ENCODE measurements at places on chromosomes 12 and 14. TPM values are rescaled to one million over a fixed set of nuclear protein-coding genes. Genes with fewer than 3 reads are reported as not detected.

DNA sequence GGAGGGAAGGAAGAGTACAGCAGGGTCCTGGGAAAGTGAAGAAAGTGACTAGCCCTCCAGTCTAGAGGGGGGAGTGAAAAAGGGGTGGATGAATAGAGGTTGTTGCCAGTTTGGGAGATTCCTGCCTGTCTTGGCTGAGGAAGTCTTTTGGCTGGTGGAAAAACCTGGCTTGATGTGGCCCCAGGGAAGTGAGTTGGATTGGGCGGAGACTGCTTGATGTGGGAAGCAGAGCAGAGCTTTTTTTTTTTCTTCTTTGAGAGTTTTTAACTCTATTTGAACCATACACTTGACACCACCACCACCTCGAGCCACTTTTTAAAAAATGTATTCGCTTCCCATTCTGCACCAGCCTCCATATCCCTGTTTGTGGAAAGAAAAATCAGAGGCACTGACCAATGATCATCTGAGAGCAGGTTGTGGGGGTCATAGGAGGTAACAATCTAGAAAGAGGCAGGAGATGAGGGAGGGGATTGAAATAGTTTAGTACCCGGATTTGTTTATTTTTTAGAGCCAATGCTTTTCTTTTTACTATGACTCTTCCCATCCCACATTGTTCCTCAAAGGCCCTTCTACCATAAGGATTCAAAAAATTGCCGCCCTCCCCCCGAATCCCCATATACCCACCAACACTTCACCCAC, 690 bp upstream of the DTX3 start:
- DNase-seq: peak; percentile 39

DNA sequence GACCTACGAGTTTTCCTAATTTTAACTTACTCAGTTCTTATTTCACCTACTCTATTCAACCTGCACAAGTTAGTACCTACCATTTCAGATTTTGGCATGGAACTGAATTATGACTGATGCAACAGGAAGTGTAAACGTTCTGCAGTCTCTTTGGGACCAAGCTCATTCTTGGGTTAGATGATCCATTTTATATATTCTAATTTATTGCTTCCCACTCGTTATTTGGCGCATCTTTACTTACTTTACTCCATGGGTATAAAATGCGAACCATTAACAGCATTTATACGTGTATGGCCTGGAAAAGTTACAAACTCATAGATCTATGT, 1.0 kb upstream of the EML1 start:
- no peak for DNase-seq

DNA sequence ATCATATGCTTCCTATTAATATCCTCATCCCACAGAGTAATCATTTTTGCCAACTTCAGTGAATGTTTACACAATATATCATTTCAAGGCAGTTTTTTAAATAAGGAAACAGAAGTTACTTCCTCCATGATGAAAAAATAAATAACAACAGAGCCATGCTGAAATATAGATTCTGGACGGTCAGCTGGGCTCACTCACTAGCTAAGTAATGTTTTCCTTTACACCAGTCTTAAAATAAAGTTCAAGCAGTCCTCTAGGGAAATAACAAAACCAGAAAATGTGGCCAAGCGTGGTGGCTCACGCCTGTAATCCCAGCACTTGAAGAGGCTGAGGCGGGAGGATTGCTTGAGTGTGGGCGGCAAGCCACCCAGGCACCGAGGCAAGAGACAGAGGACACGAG, 28.7 kb downstream of the AICDA start:
- DNase-seq: no peak

- peak; percentile 72 for DNase-seq
These were observed 466 bp downstream of the KICS2 start for GRCh38 chr12:64221651-64222008.

Gene CLEC12A
- total RNA-seq: not detected

Gene C1S
- 49.6 TPM for total RNA-seq
